ENCODE measurements at places on chromosomes 11 and 22.

DNA sequence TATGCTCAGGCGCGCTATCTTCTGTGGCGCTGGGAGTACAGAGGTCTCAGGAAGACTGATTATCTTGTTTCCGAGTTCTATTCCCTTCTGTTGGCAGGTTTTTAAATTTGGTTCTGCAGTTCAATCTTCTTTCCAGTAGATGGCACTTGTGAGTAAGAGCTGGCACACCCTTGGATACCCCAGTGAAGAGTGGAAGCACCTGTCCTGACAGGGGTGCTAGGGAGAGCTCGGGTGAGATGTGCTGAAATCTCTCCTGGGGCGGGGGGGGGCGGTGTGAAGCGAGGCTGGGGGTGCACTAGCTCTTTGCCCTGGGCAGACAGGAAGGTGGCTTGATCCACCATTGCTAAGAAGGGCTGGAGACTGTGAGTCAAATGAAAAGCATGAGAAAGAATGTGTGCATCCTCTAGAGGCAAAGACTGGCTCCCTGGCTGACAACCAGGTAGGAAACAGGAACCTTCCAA, 679.9 kb upstream of the CCDC179 start:
- DNase-seq = peak; percentile 3

GRCh38 chr11:26976389-26976788, 17.5 kb upstream of the FIBIN start:
- no peak for DNase-seq

GRCh38 chr22:28481725-28482124, 197.9 kb downstream of the TTC28 start:
- no peak for DNase-seq

DNA sequence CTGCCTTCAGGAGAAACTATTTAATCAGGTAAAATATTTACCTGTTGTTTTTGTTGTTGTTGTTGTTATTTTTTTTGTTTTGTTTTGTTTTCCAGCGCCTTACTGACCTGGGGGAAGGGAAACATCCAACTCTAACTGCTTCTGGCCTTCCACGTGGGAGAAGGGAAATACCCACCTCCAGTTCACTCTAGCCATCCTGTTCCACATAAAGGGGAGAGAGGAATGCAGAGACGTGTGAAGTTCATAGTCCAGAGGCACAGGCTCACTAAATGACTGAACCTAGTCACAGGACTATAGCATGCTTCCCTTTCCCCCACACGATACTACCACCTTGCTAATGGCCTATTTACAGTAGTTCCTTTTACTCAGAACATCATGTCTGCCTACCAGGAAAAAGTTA, 72.4 kb upstream of the VSTM5 start:
- no peak for DNase-seq

DNA sequence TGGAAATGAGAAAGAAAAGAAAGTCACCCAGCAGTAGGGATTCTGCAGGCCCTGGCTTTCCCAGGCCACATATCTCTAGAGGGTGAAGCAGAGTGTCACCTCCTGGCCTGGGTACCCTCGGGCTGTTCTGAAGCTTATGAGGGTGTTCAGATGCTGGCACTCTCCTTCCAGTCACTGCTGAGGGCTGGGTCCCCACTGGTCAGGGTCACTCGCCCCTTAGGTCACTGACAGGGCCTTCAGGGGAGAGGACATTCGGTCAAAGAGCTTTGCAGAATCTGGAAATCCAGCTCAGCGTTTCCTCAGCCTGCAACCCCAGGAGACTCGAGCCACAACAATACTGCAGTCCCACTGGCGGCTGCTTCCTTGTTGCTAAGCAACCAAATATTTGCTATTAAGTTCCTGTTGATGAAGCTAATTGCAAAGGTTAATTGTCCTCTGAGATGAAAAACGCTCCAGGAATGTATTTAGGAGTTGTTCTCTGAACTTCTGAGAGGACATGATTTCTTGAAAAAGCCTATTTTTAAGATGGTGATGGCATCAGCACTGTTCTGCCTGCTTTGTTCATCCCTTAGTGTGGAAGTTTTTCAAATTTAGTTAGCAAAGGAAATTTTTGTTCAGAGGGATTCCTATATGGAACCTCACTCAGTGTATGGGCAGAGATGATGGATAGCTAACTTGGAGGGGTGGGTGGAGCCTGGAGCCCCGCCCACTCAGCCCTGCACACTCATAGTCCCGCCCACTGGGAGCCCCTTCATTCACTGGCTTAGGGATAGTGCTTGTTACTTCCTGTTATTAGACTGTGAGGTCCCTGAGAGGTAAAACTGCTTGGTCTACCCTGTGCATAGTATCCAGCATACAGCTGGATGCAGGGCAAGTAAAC, 109.2 kb downstream of the CSNK2A3 start:
- DNase-seq = no peak

DNA sequence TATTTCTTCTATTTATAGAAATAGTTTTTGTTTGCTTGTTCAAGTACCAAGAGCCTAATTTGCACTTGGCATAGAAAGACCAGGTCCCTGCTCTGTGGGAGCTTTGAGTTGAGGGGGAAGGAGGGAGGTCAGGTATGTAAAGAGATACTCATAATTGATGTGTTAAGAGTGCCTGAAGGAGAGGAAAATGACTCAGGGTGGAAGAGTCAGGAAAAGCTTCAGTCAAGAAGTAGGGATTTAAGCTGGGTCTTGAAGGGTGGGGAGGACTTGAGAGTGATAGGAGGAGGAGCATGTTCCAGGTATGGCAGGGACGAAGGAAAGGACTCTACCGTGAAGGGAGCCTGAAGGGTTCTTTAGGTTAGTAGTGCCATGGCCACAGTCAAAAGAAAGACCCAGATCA, 9.0 kb downstream of the RBX1 start:
- DNase-seq = no peak

DNA sequence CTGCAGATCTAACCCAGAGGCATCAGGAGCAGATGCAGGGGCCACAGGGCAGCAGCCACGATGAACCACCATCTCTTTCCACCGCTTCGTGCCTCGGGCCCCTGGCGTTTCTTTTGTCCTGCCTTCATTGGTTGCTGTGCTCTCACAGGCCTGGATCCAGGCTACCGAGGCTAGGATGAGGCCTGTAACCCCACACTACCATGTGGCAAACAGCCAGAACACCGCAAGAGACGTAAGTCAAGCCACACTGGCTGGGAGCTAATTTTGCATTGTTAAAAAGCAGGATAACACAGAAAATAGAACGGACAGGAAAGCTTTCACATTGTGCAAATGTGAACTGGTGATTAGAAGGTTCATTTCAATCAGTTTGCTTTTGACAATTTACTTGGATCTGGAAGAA, 15.7 kb upstream of the ARFGAP3 start:
- no peak for DNase-seq

DNA sequence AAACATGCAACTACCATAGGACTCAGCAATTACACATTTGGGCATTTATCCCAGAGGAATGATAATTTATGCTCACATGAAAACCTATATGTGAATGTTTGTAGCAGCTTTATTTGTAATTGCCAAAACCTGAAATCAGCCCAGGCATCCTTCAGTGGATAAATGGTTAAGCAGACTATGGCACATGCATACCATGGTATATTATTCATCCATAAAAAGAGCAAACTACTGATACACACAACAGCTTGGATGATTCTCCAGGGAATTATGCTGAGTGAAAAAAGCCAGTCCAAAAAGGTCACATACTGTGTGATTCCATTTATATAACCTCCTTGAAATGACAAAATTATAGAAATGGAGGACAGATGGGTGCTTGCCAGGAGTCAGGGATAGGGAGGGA, 86.7 kb downstream of the ALX4 start:
- DNase-seq = no peak

- DNase-seq = no peak
Observed at GRCh38 chr22:19679522-19680101, 34.7 kb upstream of the SEPTIN5 start.

- no peak for DNase-seq
Observed at GRCh38 chr11:76239483-76240160, 33.3 kb upstream of the WNT11 start.

GRCh38 chr22:22327723-22328122, 83.1 kb downstream of the VPREB1 start:
- peak; percentile 5 for DNase-seq

GRCh38 chr22:28299753-28300152, 379.9 kb downstream of the TTC28 start:
- no peak for DNase-seq

- DNase-seq = no peak
Observed at GRCh38 chr11:3231851-3232744, at the start of gene MRGPRE. Gene MRGPRE (minus strand): TSS chr11:3232417. CDS start chr11:3228799, 3,618 bp downstream.

All from GDM1 (cell line).